ENCODE measurements at places on chromosomes 12 and 14.

DNA sequence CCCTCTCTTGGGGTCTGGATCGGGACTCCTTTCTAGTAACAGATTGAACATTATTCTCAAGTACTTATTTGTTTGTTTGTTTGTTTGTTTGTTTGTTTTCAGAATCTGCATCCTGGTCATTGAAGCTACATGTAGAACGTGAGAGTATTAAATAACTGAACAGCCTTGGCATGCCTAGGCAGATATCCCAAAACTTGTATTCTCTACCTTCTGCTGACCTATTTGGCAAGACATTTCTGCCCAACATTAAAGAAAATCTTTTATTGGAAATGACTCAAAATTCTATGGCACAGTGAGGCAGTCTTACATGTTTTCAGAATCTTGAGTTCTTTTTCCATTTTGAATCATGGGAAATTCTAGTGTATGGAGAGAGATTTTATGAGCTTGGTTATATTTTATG, 165.1 kb upstream of the CNOT2 start:
- DNase-seq = no peak

- DNase-seq = no peak
Observed at GRCh38 chr12:497501-498160, 37.9 kb downstream of the B4GALNT3 start.

GRCh38 chr14:99289394-99290189, 17.6 kb upstream of the BCL11B start:
- no peak for DNase-seq

- no peak for DNase-seq
Observed at GRCh38 chr14:50366115-50366514, 30.6 kb downstream of the CDKL1 start.

DNA sequence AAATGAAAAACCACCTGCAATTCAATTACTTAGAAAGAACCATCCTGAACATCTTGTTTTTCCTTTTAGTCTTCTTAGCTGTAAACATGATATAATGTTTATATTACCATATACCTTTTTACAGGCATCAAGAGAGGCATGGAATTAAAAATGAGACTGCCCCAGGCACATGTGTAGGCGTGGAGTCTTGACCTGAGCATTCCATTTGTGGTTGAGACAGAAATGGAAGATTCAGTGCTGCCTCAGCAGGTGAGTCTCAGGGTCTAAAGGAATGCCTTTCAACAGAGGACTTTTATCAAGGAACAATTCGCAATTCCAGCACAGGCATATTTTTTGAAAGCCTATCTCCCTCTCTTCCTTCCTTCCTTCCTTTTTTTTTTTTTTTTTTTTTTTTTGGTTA, 8.0 kb upstream of the NANOGNB start:
- no peak for DNase-seq

GRCh38 chr14:83958359-83958758, 1571.6 kb upstream of the FLRT2 start:
- DNase-seq = no peak

- DNase-seq = peak; percentile 98
Observed at GRCh38 chr12:118135788-118136558, at the start of gene PEBP1. TSS of gene PEBP1 (plus strand) at chr12:118136124. CDS start at chr12:118136210, 86 bp downstream.

GRCh38 chr14:61646366-61647116, 48.8 kb upstream of the HIF1A start:
- DNase-seq = no peak

GRCh38 chr12:98743362-98743953, 98.4 kb downstream of the APAF1 start:
- no peak for DNase-seq

- no peak for DNase-seq
Observed at GRCh38 chr12:15037091-15037687, 64.3 kb downstream of the PDE6H start.

- DNase-seq = peak; percentile 46
Observed at GRCh38 chr12:50088577-50089335, 3.6 kb downstream of the SMARCD1 start.

DNA sequence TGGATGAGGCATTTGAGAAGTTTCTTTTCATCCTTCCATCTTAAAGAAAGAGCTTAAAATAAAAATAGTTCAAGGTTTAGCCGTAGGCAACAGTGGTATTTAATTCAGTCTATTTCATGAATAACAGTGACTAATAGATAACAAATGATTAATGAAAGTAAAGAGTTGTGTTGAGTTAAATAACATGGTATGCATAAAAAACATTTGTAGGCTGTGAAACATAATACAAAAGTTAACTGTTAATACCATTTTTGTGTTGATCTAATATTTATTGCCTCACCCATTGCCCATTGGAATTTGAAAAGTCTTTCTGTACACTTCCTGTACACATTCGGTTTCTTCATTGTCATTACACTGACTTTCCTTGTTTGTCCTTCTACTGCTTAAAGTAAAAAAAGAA, 108.6 kb upstream of the PDE3A start:
- DNase-seq = peak; percentile 1

DNA sequence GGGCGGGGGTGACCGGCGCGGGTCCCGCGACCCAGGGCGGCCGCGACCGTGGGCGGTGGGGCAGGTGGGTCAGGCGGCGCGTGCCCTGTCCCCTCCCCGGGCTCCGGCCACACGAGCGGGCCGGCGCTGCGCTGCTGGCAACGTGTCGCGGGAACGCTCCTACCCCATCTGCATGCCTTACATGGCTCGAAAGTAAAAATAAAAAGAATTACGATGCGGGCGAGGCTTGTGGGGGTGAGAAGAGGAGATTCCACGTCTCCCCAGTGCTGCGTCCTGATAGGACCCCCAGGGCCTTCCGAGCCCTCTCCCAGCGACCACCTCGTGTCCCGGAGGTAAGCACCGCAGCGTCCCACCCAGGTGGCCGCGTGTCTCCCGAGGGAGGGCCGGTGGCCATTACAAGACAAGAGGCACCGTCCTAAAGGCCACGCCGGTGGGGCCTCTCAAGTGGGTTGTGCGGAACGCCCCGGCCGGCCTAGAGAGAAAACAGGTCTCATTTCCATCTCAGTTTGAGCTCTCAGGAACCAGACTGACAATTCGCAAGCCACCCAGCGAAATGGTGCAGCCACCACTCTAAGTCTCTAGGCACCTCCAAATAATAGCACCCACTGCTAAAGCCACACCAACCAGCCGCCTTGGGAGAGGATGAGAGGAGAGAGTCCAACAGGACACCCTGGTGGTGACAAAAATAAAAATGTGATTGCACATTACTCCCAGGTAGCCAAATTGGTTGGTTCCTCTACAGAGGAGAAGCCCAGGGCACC, 612 bp upstream of the FOXN3 start:
- DNase-seq = peak; percentile 45

DNA sequence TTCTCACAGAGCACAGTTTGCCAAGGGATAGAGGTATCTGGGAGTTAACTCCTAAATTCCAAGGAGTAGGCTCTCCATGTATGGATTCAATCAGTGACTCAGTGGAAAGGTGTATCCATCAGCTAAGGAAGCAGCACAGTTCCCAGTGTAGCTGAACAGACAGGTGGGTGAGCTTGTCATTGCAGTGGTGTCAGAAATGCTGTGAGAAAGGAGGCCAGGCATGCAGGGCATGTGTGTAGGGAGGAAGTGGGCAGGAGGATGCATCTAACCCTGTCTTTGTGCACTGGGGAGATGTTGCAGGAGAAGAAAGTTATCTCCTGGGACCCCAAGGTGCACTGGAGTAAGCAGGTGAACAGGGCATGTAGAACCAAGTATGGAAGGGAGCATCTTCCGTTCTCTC, 539.0 kb downstream of the VRK1 start:
- DNase-seq = no peak

- no peak for DNase-seq
Observed at GRCh38 chr12:105273601-105274000, 37.6 kb upstream of the APPL2 start.

DNA sequence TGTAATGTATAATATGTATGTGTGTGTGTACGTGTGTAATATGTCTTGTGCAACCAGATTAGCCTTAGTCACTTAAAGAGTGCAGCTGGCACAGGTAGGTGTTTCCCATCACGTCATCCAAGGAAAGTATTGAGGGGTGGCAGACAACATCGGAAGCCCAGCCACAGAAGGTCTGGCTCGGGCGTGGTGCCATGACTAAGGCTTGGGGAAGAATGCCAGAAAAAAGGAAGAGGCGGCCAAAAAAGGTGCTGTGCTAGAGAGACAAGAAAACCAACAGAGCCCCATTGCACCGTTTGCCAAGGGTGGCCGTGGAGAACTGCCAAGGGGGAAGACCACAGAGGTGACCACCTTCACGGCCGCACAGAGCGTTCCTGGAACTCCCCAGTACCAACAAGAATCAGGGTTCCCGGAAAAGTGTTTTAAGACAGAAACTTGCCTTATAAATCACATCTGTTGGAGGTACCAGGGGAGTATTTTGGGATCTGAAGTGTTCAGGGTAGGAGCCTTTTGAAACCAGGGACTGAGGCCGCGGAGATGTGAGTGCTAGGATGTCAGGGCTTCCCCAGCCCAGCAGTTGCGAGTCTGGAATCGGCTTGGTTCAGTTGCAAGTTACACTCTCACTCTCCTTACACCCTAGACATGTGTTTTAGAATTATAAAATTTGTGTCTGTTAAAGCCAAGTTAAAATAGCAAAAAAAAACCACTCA, 131.2 kb upstream of the DYRK2 start:
- DNase-seq = no peak

GRCh38 chr12:67410667-67411067, 141.5 kb downstream of the CAND1 start:
- DNase-seq = no peak

- DNase-seq = no peak
Observed at GRCh38 chr12:10293570-10294227, 14.0 kb upstream of the KLRD1 start.

DNA sequence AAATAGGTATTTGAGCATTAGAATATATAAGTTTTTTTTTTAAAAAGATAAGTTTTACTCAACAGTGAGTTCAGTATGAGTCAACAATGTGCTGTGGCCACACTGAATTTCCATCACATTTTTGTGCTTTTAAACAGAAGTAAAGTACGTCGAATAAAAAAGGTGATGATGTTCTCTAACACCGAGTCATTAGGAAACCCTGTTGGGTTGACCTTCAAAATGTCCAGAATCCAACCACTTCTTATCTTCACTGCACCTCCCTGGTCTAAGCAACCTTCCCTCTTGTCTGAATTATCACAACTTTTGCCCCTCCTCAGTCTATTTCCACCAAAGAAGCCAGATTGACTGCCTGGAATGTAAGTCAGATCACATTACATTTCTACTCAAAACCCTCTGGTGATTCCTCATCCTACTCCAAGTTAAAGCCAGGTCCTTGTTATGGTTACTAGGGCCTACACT, 43.0 kb upstream of the SYCP3 start:
- no peak for DNase-seq

DNA sequence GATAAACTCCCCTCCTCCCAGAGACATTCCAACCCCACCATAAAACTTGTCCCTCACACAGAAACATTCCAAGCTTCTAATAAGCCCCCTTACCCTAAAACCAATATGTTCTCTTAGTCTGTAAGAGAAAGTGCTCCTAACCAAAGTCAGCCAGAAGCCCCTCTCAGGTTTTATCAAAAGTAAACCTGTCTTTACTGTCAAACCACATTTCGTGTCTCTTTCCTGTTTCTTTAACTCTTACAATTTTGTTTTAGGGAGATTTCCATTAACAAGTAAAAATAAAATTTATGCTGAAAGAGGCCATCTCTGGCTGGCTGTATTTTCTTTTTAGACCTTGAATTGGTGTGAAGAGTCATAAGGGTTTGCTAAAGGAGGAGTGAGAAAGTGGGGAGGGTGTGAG, 29.8 kb upstream of the CAPRIN2 start:
- DNase-seq = no peak

All from hepatic stellate cell (primary cell).